Adrenal gland (tissue), 19 donors: ENCODE measurements at places on chromosomes 7 and 10. TPM values are rescaled to one million over a fixed set of nuclear protein-coding genes. Genes with fewer than 3 reads are reported as not detected.

TMEM196 gene
- 1.1 TPM for total RNA-seq

SEMA3A gene
- 8.4 TPM for total RNA-seq

PNLIP gene
- total RNA-seq: 0.91 TPM

DNA sequence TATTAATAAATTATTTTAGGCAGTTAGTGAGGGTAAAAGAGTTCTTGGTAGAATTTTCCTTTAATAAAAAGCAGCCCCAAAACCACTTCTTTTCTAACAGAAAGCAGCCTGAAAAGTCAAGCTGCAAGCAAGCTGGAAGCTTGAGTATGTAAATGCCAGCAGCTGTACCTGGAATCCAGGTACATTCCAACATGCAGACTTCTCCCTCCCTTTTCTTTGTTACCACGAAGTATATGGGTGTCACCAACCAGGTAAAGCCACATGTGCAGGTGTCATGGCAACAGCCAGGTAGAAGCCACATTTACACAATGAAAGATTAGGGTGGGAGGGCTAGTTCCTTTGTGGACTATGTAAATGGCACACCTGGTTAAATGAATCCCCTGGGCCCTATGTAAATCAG is 114.6 kb downstream of the EPC1 start:
- no peaks in the 10 kb centered on the region for H3K4me1 ChIP-seq
- no peak overlapping the region for H3K4me3 ChIP-seq
- no peaks in the 10 kb centered on the region for H3K27me3 ChIP-seq
- no peaks in the 10 kb centered on the region for H3K36me3 ChIP-seq

DNA sequence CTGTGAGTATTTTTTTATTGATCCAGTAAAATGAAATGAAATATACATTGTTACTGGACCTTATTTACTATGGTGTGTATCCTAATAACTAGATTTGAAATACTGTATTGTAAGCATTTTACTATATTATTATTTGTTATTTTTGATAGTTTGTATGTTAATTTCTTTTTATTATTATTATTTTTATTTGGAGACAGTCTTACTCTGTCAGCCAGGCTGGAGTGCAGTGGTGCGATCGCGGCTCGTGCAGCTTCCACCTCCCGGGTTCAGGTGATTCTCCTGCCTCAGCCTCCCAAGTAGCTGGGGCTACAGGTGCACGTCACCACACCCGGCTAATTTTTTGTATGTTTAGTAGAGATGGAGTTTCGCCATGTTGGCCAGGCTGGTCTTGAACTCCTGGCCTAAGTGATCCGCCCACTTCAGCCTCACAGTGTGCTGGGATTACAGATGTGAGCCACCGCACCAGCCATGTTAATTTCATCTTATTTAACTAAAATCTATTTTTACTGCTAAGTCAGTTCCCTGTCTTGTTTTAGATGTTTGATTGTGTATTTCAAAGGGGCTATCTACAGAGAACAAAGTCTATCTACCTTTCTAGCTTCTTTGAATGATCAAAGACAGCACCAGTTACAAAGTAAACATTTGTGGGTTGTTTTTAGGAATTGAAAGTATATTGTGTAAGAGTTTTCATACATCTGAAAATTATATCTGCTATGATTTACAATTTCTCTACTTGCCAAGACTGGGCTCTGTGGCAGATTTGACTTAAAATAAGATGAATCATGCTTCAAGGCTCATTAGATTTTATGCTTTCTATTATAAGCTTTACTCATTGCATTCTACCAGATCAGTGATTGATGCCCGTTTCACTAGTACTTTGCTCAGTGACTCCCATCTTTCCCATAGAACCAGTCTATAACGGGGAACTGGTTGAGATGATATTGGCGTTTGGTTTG is 41.6 kb downstream of the CDC123 start:
- H3K4me1 ChIP-seq: no peaks in the 10 kb centered on the region
- H3K4me3 ChIP-seq: no peak overlapping the region
- H3K27me3 ChIP-seq: no peaks in the 10 kb centered on the region
- no peak for DNase-seq

GRCh38 chr10:77619964-77620703 is 17.5 kb downstream of the KCNMA1 start:
- no peak overlapping the region for H3K27ac ChIP-seq
- H3K27me3 ChIP-seq: peaks cover 3% of the 10 kb centered on the region
- no peak overlapping the region for H3K4me3 ChIP-seq
- no peaks in the 10 kb centered on the region for H3K36me3 ChIP-seq

GRCh38 chr7:111038185-111038584 is 52.7 kb upstream of the LRRN3 start:
- no peaks in the 10 kb centered on the region for H3K4me1 ChIP-seq
- no peak for DNase-seq
- H3K27me3 ChIP-seq: no peaks in the 10 kb centered on the region
- no peak overlapping the region for H3K27ac ChIP-seq
- H3K4me3 ChIP-seq: no peak overlapping the region
